Activated CD4-positive, alpha-beta T cell treated with anti-CD3 and anti-CD28 coated beads, Interleukin-2, amount 10 ng/mL, durations not matched to agents 24 days and 14 days (primary cell): ENCODE measurements at places on chromosomes 1 and 21.
A peak's percentile ranks its signal among the peaks of the same experiment; 100 is the strongest.

DNA sequence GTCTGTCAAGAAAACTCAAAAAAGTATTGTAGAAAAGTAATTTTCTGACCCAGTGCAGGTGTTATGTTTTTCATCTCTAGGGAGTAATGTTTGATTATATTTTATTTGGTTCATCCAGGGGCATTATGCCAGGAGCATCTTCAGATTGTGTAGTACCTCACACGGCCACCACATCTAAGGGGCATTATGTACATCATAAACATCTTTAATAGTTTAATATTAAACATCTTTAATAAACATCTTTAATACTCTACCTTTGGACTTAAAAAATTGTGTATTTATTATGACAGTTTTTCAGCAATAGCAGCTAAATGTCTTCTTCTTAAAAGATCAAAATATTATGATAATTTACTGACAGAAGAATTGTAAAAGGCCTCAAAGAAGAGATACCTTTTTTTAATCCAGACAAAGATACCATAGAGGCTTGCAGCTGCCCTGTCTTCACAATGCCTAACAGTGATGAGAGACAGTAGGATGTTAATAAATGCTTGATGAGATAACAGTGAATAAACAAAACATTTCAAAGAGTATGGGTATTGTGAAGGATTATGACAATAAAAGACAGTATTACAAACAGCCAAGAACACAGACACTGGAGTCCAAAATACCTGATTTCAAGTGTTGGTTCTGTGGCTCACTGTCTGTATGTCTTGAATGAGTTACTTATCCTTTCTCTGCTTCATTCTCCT lies 240.9 kb upstream of the ADGRL2 start:
- no peak for DNase-seq

DNA sequence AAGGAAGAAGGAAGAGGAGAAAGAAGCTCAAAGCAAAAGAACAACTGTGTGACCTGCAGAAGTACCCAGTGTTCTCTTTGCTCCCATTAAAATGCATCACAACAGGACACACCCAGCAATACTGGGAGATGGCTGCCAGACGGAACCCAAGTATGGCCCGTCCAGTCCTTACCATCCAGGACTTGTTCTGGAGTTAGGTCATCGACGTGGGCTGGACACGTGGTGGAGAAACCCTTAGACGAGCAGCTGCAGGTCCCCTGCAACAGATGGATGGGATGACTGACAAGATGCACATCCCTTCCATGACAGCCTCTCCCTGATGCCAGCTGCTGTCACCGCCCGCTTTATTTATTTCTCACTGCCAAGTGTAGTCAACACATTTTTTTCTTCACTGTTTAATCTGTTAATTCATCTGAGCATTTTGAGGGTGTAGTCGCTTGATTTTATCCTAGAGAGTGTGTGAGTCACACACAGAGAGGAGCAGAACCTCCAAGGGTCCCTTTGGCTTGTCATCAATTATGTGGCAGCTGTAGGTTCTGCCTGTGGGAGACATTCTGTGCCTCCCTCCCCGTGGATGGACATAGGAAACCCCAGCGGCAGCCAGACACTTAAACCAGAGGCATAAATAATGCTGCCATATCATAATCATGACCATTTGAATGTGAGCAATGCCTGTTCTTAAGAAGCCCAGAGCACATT lies 80.9 kb downstream of the ABCA4 start:
- DNase-seq, result no peak

DNA sequence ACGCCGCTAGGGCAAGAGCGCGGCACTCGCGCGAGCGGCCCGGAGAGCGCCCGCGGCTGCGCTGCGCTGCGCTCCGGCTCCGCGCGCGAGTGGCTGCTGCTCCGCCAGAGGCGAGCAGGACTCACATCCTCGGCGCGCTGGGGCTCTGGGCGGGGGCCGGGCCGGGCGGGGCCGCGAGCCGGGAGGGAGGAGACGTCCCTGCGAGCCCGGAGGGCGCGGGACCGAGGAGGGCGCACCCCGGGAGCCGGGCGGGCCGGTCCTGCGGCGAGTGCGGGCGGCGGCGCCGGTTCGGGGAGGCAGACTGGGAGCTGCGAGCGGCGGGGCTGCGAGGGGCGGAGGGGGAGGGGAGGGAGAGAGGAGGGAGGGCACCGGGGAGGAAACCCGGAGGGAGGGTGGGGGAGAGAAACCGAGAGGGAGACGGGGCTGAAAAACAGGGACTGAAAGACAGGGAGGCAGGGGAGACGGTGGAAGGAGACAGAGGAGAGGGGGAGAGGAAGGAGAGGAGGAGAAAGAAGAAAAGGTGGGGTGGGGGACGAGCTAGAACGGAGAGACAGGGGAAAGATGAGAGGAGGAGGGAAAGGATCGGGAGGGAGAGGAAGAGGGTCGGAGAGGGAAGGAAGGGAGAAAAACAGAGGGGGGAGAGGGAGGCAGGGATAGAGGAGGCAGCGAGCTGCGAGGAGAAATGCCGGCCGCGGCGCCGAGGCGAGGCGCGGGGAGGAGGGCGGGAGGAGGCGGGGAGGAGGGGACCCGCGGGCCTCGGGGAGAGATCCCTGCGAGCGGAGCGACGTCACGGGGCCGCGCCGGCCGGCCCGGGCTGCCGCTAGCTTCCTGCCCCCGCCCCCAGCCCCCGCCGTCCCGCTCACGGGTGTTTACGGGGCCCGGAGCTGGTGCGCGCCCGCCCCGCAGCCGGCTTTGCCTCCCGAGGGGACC lies at the start of gene CAMK2N1:
TSS of gene CAMK2N1 (minus strand) at position 684 of the 930 bp plus-strand sequence. CDS start 831 bp downstream, outside the sequence.
- DNase-seq, result peak; percentile 80

- no peak for DNase-seq
Measured at GRCh38 chr1:180428782-180429695, 73.3 kb downstream of the ACBD6 start.

- no peak for DNase-seq
Measured at GRCh38 chr1:10682449-10683309, 113.8 kb downstream of the CASZ1 start.

- DNase-seq, result no peak
Measured at GRCh38 chr1:34755961-34756360, 1.1 kb downstream of the GJB5 start.

DNA sequence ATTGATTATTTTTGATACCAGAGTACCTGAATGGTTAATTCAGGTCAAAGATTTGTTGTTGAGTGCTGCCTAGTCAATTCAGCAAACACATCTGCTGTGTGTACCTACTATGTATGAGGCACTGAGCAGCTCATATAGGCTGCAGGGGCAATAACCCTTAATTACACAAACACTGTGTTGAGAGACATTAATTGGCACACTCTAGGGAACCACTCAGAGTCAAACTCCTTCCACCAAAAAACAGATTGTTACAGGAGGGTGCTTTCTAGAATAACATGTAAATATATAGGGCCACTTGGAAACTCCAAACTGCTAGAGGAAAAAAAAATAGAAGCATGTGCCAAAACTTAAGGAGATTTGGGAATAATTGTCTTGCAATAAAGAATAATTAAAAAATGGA lies 31.3 kb downstream of the UBE2U start:
- DNase-seq, result no peak

DNA sequence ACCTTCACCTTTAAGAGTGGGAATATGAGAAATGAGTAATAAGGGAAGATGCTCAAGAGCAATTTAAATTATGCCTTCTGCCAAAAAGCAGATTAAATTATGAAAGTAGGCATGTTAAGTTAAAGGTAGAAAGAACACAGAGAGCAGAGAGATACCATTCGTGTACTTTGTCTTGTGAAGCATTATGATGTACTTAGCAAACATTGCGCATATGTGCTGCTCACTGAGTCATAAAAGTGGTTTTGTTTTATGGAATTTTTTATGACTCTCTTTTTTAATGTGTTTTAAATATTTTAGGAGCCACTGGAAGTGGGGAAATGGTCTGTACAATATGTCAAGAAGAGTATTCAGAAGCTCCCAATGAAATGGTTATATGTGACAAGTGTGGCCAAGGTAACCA lies 35.3 kb downstream of the MTF2 start:
- no peak for DNase-seq

GRCh38 chr1:39385067-39385988 lies 106.1 kb upstream of the BMP8A start:
- no peak for DNase-seq
